Activated naive CD8-positive, alpha-beta T cell treated with anti-CD3 and anti-CD28 coated beads, Interleukin-2, amount 10 ng/mL, durations not matched to agents 7 days and 5 days (primary cell): ENCODE measurements at places on chromosomes 4 and X. TPM values are rescaled to one million over a fixed set of nuclear protein-coding genes. Genes with fewer than 3 reads are reported as not detected.

DNA sequence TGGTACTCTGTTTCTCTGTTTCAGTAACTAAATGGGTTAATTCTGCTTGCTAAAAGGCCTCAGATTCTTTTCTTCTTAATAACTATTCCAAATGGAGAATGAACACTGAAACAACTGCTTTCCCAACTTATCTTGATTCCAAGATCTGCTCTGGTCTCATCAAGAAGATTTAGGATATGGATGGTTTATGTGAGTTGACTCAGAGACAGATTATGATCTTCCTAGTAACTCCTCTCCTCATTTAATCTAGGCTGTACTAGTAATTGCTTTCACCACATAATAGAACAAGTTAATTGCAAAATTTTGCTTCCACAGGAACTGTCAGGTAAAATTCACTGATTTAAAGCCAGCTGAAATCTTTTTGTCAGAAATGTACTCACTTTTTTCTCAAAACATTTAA lies 537.1 kb downstream of the GRID2 start:
- no peak for DNase-seq

- no peak for DNase-seq
Observed at GRCh38 chr4:84917086-84917821, 49.2 kb downstream of the WDFY3 start.

DNA sequence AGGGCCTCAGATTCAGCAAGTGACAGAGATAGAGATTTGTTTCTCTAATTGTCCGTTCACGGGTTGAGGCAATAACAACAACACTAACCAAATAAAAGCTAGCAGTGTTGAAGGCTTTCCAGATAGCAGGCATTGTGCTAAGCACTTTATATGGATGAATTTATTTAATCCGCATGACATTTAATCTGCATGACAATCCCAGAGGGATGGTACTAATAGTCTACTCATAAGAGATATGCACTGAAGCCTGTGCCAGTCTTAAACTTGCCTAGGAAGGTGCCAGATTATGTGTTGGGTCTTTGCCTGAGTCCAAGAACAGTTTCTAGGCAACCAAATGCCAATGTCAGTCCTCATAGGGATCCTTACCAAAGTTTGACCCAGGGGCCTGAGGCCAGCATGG lies 37.7 kb upstream of the FAT1 start:
- no peak for DNase-seq

DNA sequence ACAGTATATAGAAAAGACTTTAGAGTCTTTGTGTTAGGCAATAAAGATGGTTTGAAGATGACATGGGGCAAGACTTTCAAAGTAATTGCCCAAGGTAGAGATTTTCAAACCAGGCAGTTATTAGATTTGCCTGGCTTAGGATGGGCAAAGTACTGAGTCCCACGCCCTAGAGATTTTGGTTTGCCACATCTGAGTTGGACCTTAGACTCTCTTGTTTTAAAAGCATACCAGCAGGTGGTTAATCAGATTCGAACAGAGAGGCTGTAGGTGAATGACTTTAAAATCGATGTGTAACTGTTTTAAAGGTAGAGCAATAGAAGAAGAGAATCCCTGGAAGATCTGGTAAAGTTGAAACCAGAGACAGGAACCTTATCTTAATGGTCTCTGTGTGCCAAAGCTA lies 121.5 kb downstream of the RAPGEF2 start:
- DNase-seq, result no peak

The KLHL2 gene
- 37.7 TPM for total RNA-seq

The KCNIP4 gene
- total RNA-seq, result not detected

The FIP1L1 gene
- total RNA-seq, result 78.2 TPM

The GLRB gene
- total RNA-seq, result not detected
